Activated CD4-positive, alpha-beta T cell treated with anti-CD3 and anti-CD28 coated beads for 4 hours (primary cell): ENCODE measurements at places on chromosomes 1 and 21.
A peak's percentile ranks its signal among the peaks of the same experiment; 100 is the strongest.

- DNase-seq, result no peak
Observed at GRCh38 chr1:185311589-185312225, 5.3 kb downstream of the IVNS1ABP start.

- DNase-seq, result no peak
Observed at GRCh38 chr1:189323091-189323490, 1154.6 kb downstream of the BRINP3 start.

DNA sequence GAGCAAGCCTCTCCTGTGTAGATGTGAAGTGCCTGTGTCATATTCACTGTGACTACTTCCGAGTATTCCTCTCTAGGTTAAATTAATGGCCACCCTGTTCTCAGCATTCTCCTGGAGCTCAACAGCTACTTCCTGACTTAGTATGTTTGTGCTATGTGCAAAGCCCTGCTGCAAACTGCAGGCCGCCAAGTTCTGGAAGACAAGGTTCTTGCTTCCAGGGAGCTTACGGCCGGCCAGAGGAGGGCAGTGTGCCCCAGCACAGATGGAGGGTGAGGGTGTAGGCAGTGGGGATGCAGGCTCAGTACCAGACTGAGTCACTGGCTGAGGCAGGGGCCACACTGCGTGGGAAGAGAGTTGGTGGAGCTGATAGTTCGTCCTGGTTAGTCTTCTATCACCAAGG lies 43.2 kb downstream of the ELK4 start:
- no peak for DNase-seq

- DNase-seq, result no peak
Observed at GRCh38 chr1:219476716-219477115, 136.2 kb downstream of the ZC3H11B start.

GRCh38 chr1:228463559-228464455 lies 23.4 kb upstream of the RNF187 start:
- DNase-seq, result peak; percentile 38

DNA sequence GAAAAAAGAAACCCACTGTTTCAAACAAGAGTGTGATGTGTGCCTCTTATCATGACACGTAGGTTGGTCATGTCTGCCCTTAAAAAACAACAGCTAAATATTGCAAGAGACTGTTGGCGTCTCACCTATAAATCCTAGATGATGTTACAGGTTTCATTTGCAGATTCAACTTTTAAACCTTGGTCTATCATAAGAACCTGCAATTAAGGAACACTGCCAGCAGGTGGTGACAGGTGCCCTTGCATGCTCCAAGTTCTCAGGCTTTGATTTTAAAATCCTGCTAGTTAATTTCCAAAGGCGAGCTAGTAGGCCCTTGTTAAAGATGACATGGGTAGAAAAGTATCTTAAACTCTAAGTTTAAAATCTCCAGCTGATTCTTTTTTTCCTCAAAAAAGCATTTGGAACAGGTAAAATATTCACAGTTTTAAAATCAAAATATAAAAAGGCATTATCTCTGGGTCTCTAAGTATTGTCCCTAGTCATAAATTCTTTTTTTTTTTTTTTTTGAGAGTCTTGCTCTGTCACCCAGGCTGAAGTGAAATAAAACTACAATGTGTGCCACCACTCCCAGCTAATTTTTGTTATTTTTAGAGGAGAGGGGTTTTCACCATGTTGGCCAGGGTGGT lies 39.1 kb downstream of the CLSTN1 start:
- DNase-seq, result peak; percentile 58

DNA sequence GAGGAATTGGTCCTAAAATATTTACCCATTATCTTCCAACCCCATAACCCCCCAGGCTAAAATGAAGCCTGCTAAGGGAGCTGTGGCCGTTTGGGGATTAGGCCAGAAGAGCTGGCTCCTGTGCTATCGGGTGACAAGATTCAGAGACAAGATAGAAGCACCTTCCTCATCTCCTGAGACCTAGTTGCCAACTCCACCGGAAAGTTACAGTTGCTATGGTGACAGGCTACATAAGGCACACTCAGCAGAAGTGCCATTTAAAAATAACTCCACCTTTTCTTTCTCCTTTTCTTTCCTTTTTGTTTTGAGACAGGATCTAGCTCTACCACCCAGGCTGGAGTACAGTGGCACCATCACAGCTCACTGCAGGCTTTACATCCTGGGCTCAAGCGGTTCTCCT lies 43.6 kb upstream of the ROR1 start:
- DNase-seq, result no peak

- no peak for DNase-seq
Observed at GRCh38 chr21:43603233-43603626, 56.1 kb downstream of the HSF2BP start.

DNA sequence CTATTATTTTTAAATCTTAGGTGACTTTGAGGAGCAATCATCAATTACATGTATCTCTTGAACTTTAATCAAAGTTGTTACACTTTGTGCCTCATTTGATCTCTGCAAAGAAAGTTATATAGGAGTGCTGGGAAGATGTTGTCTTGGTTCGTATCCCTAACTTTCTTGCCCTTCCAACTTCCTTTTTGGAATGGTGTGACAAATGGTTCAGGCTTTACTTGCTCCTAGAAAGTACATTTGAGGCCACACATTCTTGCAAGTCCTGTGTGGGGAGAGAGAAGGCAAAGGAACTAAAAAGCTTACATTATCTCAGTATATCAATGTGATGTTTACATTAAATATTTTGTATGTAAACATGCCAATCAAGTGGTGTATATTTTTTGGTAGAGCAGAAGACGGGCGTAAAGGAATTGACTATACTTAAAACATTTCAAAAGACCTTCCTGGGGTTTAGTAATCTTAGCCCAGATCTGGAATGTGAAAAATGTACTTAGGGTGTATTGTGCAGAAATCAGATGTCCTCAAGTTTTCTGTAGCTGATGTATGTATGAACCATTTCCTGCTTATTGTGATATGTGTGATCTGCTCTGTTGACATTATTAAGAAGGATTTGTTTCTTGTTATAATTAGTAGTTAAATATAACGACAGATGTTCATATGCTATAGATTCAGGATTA lies 59.2 kb downstream of the USP25 start:
- DNase-seq, result no peak

DNA sequence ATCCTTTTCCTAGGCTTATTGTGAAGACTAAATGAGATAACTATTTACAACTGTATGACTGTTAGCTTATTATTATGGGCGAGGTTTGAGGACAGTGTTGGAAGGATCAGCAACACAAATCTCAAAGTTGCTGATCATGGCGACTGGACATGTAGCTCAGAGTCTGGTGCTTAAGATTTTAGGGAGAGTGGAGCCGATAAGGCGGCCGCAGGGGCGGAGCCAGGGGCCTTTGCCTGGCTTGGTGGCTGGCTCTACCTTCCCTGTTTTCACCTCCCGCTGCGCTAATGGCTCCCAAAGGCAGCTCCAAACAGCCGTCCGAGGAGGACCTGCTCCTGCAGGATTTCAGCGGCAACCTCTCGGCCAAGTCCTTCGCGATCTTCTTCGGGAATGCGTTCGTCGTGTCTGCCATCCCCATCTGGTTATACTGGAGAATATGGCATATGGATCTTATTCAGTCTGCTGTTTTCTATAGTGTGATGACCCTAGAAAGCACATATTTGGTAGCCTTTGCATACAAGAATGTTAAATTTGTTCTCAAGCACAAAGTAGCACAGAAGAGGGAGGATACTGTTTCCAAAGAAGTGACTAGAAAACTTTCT lies 45.5 kb downstream of the GIPC2 start:
- no peak for DNase-seq

GRCh38 chr21:35197191-35197590 lies 148.1 kb upstream of the RUNX1 start:
- no peak for DNase-seq

- no peak for DNase-seq
Observed at GRCh38 chr1:7967196-7967595, 5.7 kb downstream of the PARK7 start.

DNA sequence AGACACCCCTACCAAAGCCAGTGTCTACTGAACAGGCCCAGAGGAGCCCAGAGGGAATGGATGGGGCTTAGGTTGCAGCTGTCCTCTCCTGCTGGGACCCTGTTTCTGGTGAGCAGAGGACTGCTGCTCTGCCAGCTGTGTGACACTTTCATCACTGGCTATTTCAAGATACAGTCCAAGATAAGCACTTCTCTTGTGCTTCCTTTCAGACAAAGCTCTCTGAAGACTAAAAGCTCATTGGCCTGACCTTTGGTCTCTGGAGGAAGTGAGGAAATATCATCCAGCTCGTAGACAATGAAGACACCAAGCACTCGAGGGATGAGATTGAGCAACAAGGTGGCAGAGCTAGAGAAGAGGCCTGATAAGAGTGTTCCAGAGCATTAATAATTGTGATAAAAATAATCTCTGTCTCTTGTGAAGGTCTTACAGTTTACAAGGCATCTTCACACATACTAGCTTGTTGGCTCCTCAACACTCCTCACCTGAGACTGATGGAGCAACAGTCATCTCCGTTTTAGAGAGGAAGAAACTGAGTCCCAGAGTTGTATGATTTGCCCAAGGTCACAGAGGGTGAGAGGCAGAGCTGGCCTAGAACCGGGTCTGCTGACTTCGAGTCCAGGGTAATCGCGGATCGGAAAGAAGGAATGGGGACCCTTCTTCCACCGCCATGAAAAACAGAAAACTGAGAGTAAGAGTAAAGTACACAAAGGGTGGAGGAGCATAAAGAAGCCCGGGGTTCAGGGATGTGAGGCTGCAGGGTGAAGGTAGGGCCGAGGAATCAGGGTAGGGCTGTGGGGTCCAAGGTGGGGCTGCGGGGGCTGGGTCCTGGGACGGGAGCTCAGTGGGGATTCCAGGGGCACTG lies 666 bp downstream of the PAFAH2 start:
- no peak for DNase-seq

- DNase-seq, result no peak
Observed at GRCh38 chr21:26055841-26056264, 114.7 kb downstream of the APP start.

GRCh38 chr1:180309338-180309737 lies 79.3 kb downstream of the LHX4 start:
- DNase-seq, result no peak

DNA sequence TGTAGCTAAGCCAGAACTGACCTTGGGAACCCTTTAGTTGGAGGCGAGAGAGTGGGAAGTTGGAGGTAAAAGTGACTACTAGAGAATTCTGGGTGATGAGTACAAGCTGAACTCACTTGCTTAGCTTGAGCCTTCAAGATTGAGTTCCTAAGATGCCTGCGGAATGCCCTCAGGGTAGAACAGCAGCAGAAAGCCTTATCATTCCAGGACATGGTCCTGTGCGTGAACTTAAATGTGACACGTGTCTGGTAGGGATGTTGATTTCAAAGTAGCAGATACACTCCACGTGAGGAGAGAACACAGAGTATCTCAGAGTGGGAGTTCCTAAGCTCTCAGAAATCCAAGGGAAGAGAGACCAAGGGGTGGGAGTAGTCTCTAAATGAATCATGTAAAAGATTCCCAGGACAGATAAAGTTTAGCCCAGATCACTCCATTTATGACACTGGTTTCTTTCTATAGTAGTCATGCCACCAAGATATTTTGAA lies 60.1 kb downstream of the KCNK1 start:
- DNase-seq, result no peak

- DNase-seq, result no peak
Observed at GRCh38 chr1:39269791-39270342, 65.4 kb downstream of the MACF1 start.

DNA sequence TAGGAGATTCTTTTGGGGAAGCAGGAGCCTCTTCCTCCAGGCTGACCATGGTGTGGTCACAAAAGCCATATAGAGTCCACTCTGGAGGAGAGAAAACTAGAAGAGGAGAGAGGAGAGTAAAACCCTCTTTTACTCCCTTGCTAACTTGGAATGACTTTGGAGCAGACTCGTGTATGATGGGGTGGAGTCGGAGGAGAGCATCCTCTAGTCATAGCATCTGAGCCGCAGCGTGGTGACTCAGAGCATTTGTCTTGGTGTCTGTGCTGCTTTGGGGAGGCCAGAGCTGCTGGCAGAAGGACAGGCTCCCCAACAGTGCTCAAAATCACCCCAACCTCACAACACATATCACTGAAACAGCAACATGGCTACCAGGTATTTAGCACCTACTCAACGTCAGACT lies 11.1 kb downstream of the HTR6 start:
- no peak for DNase-seq

- no peak for DNase-seq
Observed at GRCh38 chr1:169087876-169088275, 18.6 kb upstream of the ATP1B1 start.

- no peak for DNase-seq
Observed at GRCh38 chr1:205669341-205670149, 10.8 kb downstream of the SLC45A3 start.

DNA sequence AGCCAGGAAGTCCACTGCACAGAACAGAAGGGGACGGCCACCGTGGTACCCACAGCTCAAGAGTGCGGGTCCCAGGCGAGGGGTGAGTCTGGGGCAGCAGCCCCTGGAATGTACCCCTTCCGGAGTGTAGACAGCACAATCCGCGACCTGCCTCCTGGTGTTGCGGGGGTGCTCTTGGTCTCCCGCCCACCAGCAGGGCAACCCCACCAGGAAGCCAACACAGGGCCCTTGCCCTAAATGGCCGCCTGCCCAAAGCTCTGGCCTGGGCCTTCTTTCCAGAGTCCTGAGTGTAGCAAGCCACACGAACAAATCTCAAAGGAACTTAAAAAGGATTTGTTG lies 1.1 kb upstream of the SLC19A1 start:
- DNase-seq, result no peak

- DNase-seq, result no peak
Observed at GRCh38 chr1:112862753-112863426, 93.1 kb downstream of the SLC16A1 start.

- no peak for DNase-seq
Observed at GRCh38 chr1:91753878-91754277, 132.1 kb downstream of the TGFBR3 start.

DNA sequence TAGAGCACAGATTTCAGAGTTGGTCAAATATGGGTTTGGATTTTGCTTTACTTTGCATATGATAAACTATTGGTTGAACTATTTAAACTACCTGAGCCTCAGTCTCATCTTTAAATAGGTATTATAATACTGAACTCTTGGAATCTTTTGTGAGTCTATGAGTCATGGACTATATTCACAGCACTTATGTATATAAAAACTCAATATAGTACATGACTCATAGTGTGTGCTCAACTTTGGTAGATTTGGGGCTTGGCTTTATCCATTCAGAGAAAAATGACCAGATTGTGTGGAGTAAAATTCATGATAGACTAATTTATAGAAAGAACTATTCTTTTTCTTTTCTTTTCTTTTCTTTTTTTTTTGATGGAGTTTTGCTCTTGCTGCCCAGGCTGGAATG lies 28.7 kb downstream of the FCRL3 start:
- DNase-seq, result no peak

GRCh38 chr1:30492451-30492850 lies 230.9 kb downstream of the MATN1 start:
- DNase-seq, result no peak
